ENCODE measurements at places on chromosomes 16 and 17.
A peak's percentile ranks its signal among the peaks of the same experiment; 100 is the strongest.

DNA sequence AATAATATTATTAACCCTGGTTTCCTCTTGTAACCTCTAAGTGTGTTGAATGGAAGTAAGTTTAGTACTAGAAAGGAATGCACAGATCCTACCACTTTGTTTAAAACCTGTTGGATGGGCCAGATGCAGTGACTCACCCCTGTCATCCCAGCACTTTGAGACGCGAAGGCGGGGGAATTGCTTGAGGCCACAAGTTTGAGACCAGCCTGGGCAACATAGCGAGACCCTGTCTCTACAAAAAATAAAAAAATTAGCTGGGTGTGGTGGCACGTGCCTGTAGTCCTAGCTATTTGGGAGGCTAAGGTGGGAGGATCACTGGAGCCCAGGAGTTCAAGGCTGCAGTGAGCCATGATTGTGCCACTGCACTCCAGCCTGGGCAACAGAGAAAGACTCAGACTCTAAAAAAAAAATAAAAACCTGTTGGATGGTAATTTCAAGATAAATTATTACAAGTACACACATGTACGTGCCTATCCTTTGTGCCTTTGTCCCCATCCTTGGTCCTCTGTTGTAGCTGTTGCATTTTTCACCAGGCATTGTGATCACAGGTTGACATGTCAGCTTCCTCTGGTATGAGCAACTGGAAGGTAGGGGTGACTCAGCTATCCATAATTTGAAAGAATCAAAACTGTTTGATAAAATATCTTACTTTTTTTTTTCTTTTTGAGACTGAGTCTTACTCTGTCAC lies 30.7 kb upstream of the METTL9 start:
- no peak for DNase-seq

- no peak for DNase-seq
These were observed 72.6 kb downstream of the RBFOX3 start for GRCh38 chr17:79538291-79538690.

DNA sequence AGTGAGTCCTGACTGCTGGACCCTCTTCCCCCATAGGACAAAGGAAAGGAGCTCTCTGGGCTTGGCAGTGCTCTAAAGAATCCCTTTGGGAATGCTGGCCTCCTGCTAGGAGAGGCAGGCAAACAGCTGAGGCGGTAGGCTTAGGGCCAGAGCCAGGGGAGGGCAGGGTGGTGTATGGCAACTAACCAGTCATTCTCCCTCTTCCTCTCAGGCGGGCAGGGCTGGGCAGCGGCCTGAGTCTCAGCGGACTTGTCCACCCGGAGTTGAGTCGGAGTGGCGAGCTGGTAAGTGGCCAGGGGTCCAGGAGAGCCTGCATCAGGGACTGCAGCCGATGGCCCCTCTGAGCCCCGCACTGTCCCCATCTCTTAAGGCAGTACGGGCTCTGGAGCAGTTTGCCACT lies 4.4 kb downstream of the ACADVL start:
- no peak for DNase-seq

- DNase-seq: no peak
These were observed 410.4 kb upstream of the CDH11 start for GRCh38 chr16:65532258-65532657.

GRCh38 chr17:80195671-80196529 lies 24.2 kb downstream of the SGSH start:
- peak; percentile 76 for DNase-seq

GRCh38 chr17:76038050-76038449 lies 10.9 kb upstream of the EVPL start:
- DNase-seq: no peak

DNA sequence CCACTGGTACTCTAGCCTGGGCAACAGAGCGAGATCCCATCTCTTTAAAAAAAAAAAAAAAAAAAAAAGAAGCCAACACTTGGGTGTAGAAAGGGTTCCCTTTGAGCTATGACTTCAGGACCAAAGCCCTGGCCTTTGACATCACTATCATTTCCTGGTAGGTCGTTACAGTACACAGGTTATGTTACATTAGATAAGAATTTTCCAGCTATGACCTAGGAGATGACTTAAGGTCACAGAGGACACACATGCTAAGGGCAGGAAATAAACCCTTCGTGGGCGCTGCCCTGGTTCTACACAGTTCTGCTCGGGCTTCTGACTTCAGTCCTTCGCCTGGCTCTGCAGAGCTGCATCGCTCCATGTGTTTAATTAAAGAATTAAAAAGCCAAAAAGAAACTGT lies 112.0 kb downstream of the ADCY9 start:
- DNase-seq: no peak

GRCh38 chr17:57418463-57419246 lies 162.3 kb downstream of the MSI2 start:
- no peak for DNase-seq

DNA sequence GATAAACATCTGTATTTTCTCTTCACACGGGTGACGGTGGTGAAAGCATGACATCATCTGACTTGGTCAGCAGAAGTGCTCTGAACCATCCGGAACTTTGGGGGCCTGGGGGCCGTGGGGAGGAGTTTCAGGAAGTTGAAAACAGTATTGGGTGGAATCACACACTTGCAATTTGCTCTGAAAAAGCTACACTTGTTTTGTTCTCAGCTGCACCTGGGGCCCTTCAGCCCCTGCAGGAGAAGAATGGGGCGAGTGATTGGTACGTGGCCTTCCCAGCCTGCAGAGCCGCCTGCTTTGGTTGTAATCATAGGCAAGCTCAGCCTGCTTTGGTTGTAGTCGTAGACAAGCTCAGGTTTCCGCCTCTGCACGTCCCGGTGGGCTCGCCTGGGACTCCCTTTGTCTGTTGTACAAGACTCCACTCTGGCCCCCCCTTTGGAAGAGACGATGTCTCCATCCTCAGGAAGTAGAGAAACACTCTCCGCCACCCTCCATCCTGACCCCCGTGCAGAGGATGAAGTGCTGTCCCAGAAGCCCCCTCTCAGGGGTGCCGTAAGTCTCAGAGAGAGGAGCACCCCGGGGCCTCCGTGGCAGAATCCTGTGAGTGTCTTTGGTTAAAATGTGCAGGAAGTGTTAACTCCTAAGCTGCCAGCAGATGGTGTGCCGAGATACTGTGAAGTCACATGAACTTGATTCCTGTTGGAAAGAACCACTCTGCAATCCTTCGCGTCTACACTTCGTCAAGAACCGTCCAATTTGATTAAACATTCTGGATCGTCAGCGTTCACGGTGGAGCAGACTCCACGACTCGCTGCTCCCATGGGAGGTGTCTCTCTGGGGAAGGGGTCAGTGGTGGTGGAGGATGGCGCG lies 5.4 kb downstream of the BANP start:
- DNase-seq: no peak

- no peak for DNase-seq
These were observed 43.9 kb upstream of the ZC3H18 start for GRCh38 chr16:88526008-88526905.

- no peak for DNase-seq
These were observed 164.8 kb upstream of the FOXF1 start for GRCh38 chr16:86345516-86345915.

DNA sequence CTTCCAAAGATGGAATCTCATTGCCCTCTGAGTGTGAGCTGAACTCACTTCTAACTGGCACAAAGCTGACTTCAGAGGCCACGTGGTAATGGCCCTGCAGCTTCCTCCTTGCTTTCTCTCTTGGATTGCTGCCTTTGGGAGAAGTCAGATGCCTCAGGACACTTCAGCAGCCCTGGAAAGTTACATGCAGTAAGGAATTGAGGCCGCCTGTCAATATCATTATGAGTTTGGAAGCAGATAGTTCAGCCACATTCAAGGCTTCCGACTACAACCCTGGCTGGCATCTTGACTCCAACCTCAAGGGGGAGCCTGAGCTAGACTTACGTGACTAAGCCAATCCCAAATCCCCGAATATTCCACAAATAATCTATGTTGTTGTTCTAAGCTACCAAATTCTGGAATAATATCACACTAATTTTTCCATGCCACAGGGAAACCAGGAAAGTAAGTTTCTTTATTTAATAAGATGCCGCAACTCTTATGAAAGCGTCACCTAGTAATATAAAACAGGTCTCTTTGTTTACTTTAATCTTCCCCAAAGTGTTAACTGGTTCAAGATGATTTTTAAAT lies 13.6 kb downstream of the CEP20 start:
- no peak for DNase-seq

DNA sequence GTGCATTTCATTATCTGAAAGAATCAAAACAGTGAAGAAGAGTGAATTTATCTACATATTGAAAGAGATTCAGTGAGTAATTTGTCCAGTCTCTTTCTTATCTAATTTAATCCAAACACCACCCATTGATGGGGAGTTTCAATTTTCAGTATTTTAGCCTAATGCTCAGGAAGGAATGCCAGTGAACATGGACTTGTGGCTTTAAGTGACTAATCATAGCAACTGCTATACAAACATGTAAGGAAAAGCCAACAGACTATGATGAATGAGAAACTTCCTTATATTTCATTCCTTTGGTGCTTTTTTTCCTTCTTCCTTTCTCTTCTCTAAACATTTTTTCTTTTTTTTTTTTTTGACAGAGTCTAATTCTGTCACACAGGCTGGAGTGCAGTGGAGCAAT lies 885.8 kb downstream of the KCNJ2 start:
- DNase-seq: no peak

GRCh38 chr17:18069101-18069500 lies 18.6 kb upstream of the DRG2 start:
- DNase-seq: no peak

GRCh38 chr17:12180644-12181261 lies 160.1 kb downstream of the MAP2K4 start:
- no peak for DNase-seq

GRCh38 chr17:39653662-39654331 lies 11.4 kb upstream of the TCAP start:
- peak; percentile 82 for DNase-seq

DNA sequence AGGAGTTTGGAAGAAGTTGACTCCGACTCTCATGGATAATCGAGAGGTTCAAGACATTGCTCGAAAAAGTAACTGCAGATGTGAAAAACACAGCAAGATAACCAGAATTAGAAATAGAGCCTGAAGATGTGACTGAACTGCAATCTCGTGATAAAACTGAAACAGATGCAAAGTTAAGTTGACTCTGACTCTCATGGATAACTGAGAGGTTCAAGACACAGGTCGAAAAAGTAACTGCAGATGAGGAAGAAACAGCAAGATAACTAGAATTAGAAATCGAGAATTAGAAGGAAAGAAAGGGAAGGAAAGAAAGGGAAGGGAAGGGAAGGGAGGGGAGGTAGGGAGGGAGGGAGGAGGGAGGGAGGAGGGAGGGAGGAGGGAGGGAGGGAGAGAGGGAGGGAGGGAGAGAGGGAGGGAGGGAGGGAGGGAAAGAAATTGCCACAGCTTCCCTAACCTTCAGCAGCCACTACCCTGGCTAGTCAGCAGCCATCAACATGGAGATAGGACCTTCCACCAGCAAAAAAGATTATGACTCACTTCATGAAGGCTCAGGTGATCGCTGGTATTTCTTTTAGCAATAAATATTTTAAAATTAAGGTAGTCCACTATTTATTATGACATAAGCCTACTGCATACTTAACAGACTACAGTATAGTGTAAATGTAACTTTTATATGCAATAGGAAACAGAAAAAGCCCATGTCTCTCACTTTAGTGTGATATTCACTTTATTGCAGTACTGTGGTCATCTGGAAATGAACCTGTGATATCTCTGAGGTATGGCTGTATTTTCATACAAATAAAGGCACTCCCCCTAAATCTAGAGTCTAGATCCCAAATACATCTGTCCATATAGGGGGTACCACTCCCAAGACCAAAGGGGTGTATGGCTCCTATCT lies 68.3 kb downstream of the KANSL1 start:
- no peak for DNase-seq

DNA sequence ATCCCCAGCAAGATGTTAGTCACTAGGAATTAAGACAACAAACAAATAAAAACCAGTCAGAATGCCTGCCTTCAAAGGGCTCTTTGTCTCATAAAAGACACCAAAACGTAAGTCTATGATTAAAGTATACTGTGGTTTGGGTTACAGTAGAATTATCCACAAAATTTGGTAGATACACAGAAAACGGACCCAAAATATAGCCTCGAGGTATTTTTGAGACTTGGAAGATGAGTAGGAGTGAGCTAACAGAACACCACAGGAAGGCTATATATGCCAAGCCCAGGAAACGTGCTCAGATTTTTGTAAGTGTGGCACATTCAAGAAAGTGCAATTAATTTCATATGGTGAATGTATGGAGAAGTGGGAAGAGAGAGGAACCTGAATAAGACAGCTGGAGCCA lies 831.4 kb downstream of the CDH11 start:
- DNase-seq: no peak

- no peak for DNase-seq
These were observed 144.2 kb upstream of the CORO6 start for GRCh38 chr17:29766796-29767327.

DNA sequence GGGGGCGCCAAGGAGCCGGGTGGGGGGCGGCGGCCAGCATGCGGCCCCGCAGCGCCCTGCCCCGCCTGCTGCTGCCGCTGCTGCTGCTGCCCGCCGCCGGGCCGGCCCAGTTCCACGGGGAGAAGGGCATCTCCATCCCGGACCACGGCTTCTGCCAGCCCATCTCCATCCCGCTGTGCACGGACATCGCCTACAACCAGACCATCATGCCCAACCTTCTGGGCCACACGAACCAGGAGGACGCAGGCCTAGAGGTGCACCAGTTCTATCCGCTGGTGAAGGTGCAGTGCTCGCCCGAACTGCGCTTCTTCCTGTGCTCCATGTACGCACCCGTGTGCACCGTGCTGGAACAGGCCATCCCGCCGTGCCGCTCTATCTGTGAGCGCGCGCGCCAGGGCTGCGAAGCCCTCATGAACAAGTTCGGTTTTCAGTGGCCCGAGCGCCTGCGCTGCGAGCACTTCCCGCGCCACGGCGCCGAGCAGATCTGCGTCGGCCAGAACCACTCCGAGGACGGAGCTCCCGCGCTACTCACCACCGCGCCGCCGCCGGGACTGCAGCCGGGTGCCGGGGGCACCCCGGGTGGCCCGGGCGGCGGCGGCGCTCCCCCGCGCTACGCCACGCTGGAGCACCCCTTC lies 484 bp downstream of the FZD2 start:
- DNase-seq: peak; percentile 84

- no peak for DNase-seq
These were observed 72.9 kb downstream of the MRM1 start for GRCh38 chr17:36674278-36674650.

- no peak for DNase-seq
These were observed 7.0 kb downstream of the ZNF319 start for GRCh38 chr16:57993438-57993837.

- no peak for DNase-seq
These were observed 720 bp upstream of the BCKDK start for GRCh38 chr16:31107465-31107867.

GRCh38 chr17:45310380-45311324 lies 6.2 kb downstream of the MAP3K14 start:
- DNase-seq: no peak

- DNase-seq: no peak
These were observed 17.7 kb downstream of the CACNA1G start for GRCh38 chr17:50578173-50578572.
